ENCODE measurements at places on chromosomes 1 and 21.
A peak's percentile ranks its signal among the peaks of the same experiment; 100 is the strongest.

DNA sequence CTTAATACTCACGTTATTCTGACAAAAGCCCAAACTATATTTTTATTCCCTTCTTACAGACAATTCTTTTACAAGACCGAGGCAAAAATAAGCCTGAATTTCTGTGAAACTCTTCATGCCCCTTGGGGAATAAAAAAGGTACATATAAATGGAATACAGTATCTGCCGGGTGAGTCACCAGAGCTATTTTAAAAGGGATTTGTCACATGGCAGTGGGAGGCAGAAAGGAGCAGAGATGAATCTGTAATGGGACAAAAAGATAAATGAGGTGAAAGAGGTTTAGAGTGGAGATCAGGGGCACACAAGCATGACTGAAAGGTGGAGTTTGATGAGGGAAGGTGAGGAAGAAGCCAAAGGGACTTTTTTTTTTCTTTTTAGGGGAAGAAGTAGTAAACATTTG lies 8.8 kb downstream of the XCL1 start:
- DNase-seq, result no peak

DNA sequence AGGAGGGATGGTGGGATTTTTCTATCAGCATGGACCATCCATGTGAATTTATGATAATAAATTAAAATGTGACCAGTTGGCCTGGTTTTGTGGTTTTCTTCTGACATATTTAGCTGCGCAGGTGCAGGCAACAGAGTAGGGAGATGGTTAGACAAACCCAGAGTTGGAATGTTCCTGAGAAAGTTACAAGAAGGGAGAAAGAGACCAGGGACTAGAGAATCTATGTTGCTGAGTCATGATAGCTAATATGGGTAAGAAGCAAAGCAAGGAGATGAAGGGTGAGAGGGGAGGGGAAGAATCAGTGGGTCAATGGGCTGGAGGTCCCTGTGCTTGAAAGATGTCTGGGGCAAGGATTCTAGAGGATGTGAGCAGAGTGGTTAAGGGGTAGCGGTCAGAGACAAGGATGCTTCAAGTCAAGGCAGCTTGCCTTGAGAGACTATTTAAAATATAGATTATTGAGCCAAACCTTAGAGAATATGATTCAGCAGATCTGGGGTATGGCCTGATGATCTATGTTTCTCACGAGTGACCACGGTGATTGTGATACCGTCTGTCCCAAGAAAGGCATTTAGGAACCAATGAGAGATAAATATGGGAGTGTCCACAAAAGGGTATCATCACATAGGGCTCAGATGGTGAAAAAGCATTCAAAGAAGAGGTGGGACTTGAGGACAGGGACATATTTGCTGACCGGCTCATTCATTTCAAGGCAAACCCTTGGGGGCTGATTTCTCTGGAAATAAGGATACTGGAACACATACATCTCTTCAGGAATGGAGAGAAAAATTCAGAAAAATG lies 219.7 kb upstream of the PLD5 start:
- no peak for DNase-seq

- no peak for DNase-seq
Observed at GRCh38 chr1:159207774-159208173, 3.1 kb downstream of the ACKR1 start.

GRCh38 chr1:166933140-166933539 lies 42.2 kb downstream of the ILDR2 start:
- DNase-seq, result no peak

DNA sequence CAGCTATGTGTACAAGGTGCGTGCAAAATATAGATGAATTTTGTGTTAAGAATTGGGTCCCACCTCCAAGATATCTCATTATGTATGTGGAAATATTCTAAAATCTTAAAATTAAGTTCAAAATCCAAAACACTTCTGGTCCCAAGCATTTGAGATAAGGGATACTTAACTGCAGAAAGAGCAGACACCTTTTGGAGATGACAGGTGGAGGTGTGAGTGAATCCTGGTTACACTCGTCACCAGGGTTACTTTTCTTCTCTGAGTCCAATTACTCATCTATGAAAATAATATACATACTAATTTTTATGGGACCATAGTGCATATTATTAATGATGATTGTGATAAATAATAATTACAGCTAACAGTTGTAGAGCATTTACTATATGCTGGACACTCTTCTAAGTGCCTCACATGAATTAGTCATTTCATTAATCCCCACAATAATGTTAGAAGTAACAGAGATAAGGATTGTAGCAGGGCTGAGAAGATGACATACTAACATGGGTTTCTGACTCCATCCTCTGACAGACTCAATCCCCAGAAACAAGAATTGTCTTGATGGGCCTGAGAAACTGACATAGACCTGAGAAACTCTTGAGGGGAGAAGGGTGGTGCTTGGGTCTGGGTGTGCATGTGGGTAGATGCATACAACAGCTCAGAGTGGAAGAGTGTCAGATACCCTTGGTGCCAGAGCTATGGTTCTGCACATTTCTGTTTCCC lies 8.3 kb upstream of the FASLG start:
- DNase-seq, result no peak

DNA sequence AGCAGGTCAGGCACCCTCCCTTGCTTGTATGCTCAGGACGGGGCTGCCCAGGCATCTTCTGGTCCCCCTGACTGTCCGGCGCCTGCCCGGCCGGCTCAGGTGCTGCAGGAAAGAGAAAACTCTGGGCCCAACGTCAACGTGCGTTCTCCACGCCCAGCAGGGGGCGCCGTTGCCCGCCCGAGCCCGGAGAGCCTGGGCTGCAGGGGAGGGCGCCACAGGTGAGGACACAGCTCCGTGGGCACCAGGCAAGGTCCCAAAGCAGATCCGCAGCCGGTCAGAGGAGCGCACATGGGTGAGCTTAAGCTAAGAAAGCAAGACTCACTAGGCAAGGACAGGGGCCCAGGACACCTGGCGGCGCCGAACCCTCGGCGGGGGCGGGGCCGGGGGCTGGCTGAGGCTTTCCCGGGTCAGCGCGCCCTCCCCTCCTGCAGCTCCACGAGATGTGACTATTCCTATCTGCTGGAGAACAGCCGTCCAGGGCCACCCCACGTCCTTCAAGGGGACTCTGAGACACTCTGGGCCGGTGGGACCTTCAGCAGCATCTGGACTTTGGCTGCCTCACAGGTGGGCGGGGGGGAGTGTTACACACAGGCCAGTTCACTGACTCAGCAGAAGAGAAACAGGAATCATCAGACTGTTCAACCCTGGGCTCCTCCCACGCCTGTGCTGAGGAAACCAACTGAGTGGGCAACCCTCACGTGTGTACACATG lies 29.3 kb downstream of the KRTAP10-1 start:
- DNase-seq, result peak; percentile 90

DNA sequence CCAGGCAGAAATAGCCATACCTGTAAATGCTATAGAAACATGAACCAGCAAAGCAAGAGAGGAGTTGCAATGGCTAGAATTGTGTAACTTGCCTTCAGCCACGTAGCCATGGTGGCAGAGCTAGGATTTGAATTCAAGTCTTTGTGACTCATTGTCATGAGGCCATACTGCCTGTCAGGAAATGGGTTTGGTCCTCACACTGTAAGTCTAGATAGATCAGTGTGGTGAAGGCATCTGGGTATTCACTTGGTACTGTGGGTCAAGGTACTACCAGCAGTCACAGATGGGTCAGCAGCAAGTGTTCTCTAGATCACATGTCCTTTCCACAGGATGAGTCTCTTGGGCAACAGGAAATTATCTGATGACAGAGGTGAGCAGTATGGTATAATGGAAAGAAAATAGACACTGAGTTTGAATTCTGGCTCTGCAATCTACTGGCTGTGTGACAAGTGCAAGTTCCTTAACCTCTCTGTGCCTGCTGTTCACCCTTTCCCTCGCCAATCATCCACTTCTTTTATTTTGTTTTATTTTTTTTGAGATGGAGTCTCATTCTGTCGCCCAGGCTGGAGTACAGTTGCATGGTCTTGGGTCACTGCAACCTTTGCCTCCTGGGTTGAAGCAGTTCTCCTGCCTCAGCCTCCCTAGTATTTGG lies 36.9 kb downstream of the FGGY start:
- no peak for DNase-seq

- DNase-seq, result no peak
Observed at GRCh38 chr1:10794724-10795275, 1.6 kb downstream of the CASZ1 start.

DNA sequence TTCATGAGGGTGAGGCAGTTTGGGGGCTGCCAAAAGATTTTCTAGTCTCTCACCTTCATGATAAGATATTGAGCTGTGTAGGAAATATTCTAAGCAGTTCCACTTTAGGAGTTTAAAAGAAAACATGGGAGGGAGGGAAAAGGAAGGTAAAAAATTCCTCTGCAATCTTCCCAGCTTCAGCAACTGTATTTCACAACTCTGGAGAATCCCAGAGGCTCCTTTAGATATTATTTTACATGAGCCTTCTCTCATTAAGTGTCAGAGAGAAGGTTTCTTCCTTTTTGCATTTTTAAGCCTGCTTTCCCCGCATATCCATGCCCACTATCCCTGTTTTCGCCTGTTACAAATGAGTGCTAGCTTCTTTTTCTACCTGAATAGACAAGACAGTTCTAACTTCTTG lies 289.4 kb downstream of the CHRM3 start:
- no peak for DNase-seq

GRCh38 chr1:63843010-63843409 lies 69.2 kb downstream of the ROR1 start:
- no peak for DNase-seq

- no peak for DNase-seq
Observed at GRCh38 chr1:180283098-180283497, 53.0 kb downstream of the LHX4 start.

- DNase-seq, result peak; percentile 33
Observed at GRCh38 chr1:148264374-148265276, 112.5 kb upstream of the NBPF11 start.

GRCh38 chr1:232468249-232468648 lies 161.7 kb downstream of the SIPA1L2 start:
- no peak for DNase-seq

DNA sequence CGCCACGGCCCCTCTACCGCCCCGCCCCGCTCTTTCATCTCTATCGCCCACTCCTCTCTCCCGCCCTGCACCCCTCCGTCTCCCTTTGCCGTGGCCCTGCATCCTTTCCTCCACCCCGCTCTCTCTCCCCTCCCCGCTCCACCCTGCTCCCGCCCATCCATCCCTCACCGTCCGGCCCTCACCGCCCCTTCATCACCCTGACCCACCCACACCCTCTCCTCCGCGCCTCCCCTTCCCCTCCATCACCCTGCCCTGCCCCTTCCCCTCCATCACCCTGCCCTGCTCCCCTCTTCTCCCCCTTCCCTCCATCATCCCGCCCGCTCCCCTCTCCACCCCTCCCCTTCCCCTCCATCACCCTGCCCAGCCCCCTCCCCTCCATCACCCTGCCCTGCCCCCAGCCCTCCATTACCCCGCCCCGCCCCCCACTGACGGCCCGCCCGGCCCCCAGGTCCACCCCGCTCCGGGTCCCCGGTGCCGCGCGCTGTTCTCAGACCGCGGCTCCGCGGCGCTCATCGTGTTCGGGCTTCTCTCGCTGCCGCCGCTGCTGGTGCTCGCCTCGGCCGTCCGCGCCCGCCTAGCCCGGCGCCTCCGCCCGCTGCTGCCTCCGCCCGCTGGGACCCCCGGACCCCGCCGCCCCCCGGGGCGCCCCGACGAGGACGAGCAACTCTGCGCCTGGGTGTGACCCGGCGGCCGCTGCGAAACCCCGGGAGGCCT lies 6.2 kb upstream of the ANKRD65 start:
- peak; percentile 29 for DNase-seq

DNA sequence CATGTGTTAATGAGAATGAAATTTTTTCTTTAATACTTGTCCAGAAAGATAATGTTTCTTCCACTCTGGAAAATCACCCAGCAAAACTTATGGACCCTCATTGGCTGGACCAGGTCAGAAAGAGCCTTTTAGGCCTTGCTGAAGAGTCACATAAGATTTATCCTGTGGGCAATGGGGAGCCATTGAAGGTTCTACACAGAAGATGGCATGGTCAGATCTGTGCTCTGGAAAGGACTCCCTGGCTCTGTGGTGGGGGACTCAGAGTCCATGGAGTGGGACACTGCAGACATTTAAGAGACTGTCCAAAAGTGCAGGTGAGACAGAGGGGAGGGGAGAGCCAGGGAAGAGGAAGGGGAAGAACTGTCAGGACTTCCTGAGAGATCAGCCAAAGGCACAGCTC lies 66.4 kb downstream of the DHRS3 start:
- no peak for DNase-seq

GRCh38 chr1:8461351-8462110 lies 143.6 kb downstream of the SLC45A1 start:
- DNase-seq, result peak; percentile 19

DNA sequence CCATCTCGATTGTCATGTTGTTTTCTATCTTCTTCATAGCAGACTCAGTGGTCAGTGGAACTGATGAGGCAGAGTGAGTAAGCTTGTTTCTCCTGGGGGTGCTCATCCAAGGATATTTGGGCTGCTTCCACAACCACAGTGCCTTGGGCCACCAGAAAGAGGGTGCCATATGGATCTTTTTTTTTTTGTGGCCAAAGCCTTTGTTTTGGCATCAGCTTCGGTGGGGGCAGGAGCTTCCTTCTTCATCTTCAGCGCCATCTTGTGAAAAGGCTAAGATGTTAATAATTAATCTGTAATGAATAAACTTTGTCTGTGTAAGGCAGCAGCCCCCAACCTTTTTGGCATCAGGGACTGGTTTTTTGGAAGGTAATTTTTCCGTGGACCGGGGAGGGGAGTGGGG lies 6.6 kb upstream of the PLPP3 start:
- no peak for DNase-seq

GRCh38 chr1:15309687-15310086 lies 62.7 kb downstream of the FHAD1 start:
- no peak for DNase-seq

GRCh38 chr1:165869343-165869742 lies 41.9 kb downstream of the UCK2 start:
- no peak for DNase-seq

DNA sequence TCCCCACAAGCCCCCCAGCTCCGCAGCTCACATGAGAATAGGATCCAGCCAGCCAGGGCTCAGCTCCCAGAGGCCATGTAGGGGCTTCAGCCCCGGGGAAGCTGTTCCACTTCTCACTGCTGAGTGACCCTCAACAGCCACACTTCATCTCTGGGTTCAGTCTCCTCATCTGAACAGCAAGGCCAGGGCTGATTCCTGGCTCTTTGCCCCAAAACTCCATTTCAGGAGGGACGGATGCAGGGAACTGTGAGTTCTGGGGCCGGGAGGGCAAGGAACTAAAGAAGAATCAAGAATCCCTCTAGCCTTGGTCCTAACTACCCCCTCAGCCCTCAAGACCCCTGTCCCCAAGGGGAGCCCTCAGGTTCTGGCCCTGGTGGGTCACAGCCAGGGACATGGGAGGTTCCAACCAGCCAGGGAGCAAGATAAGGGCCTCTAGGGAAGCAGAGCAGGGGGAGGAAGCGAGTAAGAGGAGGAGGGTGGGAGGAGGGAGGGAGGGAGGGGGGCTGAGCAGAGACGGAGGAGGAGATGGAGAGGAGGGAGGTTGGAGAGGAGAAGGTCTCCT lies 13.1 kb downstream of the SDC3 start:
- no peak for DNase-seq

DNA sequence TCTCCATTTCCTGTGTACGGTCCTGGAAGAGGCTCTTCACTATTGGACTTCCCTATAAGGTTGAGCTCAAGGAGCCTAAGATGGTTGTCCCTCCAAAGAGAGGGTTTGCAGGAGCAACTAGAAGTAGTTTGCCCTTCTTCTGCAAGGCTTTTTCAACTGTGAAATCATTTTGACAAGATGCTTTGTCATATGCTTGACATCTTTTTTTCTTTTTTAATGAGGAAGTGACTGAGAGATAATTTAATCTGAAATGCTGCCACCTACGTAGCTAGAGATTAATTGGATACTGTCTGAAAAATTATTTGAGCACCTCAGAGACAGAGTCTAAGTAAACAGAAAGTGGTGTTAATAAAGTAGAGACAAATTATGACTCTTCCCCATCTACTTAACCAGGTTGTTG lies 97.0 kb downstream of the CHRM3 start:
- no peak for DNase-seq

GRCh38 chr1:12618965-12619791 lies 1.2 kb upstream of the DHRS3 start:
- peak; percentile 77 for DNase-seq
